Activated CD8-positive, alpha-beta T cell treated with anti-CD3 and anti-CD28 coated beads for 36 hours (primary cell): ENCODE measurements at places on chromosomes 6 and 20. TPM values are rescaled to one million over a fixed set of nuclear protein-coding genes. Genes with fewer than 3 reads are reported as not detected.

GRCh38 chr6:72742001-72742673, 120.3 kb downstream of the KCNQ5 start:
- no peak for DNase-seq
- peaks cover 14% of the 10 kb centered on the region for H3K36me3 ChIP-seq
- H3K4me3 ChIP-seq: no peak overlapping the region
- no peak overlapping the region for H3K27ac ChIP-seq
- H3K4me1 ChIP-seq: peaks cover 40% of the 10 kb centered on the region

- no peaks in the 10 kb centered on the region for H3K27me3 ChIP-seq
- DNase-seq: no peak
- no peaks in the 10 kb centered on the region for H3K36me3 ChIP-seq
These were observed 51.9 kb upstream of the SYNDIG1 start for GRCh38 chr20:24417485-24417884.

- no peaks in the 10 kb centered on the region for H3K36me3 ChIP-seq
- H3K4me3 ChIP-seq: peak overlapping the region; percentile 35
- peak overlapping the region; percentile 54 for H3K27ac ChIP-seq
- H3K4me1 ChIP-seq: peaks cover 11% of the 10 kb centered on the region
- DNase-seq: peak; percentile 70
- peaks cover 1% of the 10 kb centered on the region for H3K27me3 ChIP-seq
These were observed 53.6 kb upstream of the LRRC1 start for GRCh38 chr6:53741034-53741823.

- no peak for DNase-seq
- no peak overlapping the region for H3K4me3 ChIP-seq
- H3K36me3 ChIP-seq: no peaks in the 10 kb centered on the region
- peaks cover 38% of the 10 kb centered on the region for H3K27me3 ChIP-seq
- H3K4me1 ChIP-seq: no peaks in the 10 kb centered on the region
These were observed 9.7 kb downstream of the ANKRD60 start for GRCh38 chr20:58218665-58219341.

DNA sequence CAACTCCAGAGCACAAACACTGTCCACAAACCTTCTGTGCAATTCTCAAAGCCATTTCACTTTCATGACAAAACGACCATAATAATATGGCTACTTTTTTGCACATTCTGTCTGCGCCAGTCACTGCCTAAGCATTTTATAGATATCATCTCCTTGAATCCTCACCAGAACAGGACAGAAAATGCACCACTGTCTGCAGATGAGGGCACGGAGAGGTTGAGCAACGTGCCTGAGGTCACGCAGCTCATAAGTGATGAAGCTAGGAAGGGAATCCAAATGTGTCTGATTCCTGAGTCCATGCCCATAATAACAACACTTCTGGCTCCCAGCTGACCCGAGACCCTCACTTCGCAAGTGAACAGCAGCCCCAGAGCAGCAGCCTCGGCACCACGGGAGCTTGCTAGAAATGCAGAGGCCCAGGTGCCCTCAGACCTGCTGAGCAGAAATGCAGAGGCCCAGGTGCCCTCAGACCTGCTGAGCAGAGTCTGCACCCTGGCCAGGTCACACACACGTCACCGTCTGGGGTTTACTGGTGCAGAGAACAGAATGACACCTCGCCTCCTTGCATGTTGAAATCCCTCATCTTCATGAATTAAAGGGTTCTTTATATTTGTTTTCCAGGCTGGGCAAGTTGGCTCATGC, 265.2 kb downstream of the BMP7 start:
- H3K4me3 ChIP-seq: no peak overlapping the region
- no peaks in the 10 kb centered on the region for H3K27me3 ChIP-seq
- H3K4me1 ChIP-seq: no peaks in the 10 kb centered on the region
- H3K36me3 ChIP-seq: no peaks in the 10 kb centered on the region
- H3K27ac ChIP-seq: no peak overlapping the region

GRCh38 chr20:45621593-45621992, 7.9 kb upstream of the WFDC10A start:
- no peak overlapping the region for H3K27ac ChIP-seq
- H3K27me3 ChIP-seq: peaks cover 12% of the 10 kb centered on the region
- no peak overlapping the region for H3K4me3 ChIP-seq
- no peaks in the 10 kb centered on the region for H3K4me1 ChIP-seq

DNA sequence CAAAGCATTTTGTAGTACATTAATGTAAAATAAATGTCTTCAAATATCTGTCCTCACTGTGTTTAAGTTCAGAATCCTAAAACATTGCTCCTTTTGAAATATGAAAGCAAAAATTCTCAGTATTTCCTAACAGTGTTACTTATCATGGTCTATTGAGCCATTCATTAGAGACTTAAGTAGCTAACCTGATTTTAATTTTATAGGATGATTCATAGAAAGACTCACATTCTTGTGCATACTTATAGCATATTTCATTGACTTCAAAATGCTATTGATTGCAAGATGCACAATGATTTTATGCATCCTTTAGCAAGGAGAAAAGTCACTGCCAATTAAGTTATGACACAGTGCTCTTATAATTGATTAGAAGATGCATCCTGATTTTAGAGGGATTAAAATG, 85.7 kb downstream of the HIVEP1 start:
- no peak for DNase-seq
- H3K4me1 ChIP-seq: peaks cover 37% of the 10 kb centered on the region
- no peak overlapping the region for H3K4me3 ChIP-seq
- no peak overlapping the region for H3K27ac ChIP-seq

DNA sequence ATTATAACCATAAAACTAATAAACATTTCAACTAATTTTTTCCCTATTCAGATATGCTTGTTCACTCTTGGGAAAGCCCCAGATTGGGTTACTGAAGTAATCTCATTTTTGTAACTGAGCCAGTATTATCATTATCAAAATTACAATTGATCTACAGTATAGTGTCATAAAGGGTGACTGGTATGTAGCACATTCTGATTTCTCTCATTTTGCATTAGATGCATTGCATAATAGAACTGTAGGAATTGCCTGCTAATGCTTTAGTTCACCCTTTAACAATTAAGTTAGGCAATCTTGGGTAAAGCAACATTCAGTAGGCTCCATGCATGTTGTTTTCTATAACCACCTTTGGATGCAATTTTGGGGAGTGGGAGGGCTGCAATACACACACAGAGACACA, 150.8 kb upstream of the FLRT3 start:
- H3K27ac ChIP-seq: no peak overlapping the region
- no peaks in the 10 kb centered on the region for H3K36me3 ChIP-seq
- no peaks in the 10 kb centered on the region for H3K27me3 ChIP-seq
- no peak overlapping the region for H3K4me3 ChIP-seq
- H3K4me1 ChIP-seq: no peaks in the 10 kb centered on the region
- no peak for DNase-seq

GRCh38 chr6:52201046-52201445, 14.9 kb downstream of the IL17A start:
- H3K36me3 ChIP-seq: peaks cover 5% of the 10 kb centered on the region
- peaks cover 12% of the 10 kb centered on the region for H3K27me3 ChIP-seq
- H3K27ac ChIP-seq: no peak overlapping the region
- peaks cover 8% of the 10 kb centered on the region for H3K4me1 ChIP-seq

DNA sequence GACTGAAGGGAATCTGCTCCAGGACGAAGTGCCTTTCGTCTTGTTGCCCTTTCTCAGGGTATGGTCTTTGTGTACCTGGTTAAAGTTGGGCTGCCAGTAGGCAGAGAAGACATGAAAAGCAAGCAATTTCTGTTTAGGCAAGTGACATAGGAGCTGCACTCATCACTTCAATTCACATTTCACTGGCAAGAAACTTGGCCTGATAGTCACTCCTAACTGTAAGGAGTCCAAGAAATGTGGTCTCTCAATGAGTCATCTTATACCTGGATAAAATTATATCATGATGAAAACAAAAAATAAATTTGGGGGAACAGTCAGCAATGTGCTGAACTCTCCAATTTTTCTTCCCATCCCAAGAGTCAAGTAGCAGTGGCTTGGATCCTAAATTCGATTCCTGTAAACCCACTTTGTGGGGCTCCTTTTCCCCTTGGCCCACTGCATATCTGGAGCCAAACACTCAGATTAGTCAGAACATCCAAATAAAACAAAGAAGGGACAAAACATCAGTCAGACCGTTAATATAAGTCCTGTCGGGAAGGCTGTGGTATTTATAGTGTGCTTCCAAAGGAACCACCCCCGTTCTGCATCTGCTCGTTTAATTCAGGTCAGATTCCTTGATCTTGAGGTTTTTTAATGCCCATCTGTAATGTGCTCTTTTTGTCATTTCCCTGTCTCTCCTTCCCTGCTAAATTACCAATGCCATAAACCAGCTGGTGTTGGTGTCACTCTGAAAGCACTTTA, 5.0 kb upstream of the GABRR1 start:
- H3K36me3 ChIP-seq: no peaks in the 10 kb centered on the region
- DNase-seq: no peak
- H3K4me3 ChIP-seq: no peak overlapping the region
- no peaks in the 10 kb centered on the region for H3K27me3 ChIP-seq

GRCh38 chr6:162821102-162821501, 93.3 kb downstream of the PACRG start:
- no peaks in the 10 kb centered on the region for H3K27me3 ChIP-seq
- H3K36me3 ChIP-seq: no peaks in the 10 kb centered on the region
- no peaks in the 10 kb centered on the region for H3K4me1 ChIP-seq
- H3K27ac ChIP-seq: no peak overlapping the region
- H3K4me3 ChIP-seq: no peak overlapping the region
- no peak for DNase-seq

DNA sequence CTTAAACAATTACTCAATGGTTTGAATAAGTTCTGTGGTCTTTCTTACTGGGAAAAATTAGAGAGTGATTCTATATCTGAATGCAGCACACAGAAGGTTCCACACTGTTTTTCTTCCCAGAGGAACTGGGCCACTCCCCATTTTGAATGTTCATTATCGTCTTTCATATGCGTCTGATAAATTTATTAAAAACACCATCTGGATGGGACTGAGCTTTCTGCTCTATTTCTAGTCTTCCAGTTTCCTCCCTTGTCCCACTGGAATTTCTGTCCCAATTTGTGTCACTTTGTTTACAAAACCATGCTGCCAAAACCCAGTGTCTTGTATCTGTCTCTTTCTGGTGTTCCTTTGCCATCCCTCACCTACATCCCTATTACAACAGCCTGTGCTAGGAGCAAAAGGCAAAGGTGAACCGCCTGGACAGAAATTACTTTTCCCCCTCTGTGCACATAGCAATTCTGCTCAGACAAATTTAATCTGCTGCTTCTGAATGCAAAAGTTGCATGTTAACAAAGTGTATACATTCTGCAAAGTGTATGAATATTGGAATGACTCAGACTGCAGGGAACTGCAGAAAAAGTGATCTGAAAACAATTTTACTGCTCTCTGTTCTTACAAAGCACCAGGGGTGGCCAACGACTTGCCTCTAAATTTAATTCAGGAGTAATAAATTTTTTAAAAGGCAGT, 333.6 kb downstream of the BTBD9 start:
- no peak for DNase-seq
- H3K4me3 ChIP-seq: no peak overlapping the region
- H3K27ac ChIP-seq: no peak overlapping the region
- H3K36me3 ChIP-seq: no peaks in the 10 kb centered on the region

DNA sequence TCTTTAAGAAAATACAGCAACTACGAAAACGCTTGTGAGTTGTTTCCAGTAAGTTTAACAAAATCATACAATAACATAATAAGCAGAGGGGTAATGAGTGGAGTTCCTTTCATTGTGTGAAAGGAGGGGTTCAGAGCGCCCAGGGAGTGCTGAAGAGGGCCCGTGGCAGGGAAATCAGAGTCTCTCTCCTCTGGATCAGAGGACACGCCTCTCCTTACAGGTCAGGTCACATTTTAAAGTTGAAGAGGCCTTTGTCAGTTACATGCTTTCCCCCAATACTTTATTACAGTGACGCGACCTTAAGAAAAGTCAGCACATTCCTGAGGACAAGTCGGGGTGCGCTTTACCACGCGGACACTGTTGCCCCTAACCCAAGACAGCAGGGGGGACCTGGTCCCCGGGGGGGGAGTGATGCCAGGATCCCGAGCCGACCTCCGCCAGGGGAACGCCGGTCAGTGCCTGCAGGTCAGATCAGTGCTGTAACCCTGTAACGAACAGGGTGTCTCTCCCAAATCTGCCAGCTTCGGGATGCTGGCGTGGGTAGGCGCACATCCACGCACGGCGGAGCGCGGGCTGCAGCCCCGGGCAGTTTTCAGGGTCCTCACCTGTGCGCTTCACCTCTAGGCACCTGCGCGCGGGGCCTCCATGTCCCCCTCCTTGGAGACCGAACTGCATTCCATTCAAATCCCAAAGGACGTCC, 848 bp downstream of the DACT2 start:
- no peak overlapping the region for H3K27ac ChIP-seq
- no peak for DNase-seq
- peaks cover 47% of the 10 kb centered on the region for H3K27me3 ChIP-seq
- H3K4me3 ChIP-seq: no peak overlapping the region
- H3K4me1 ChIP-seq: no peaks in the 10 kb centered on the region
- no peaks in the 10 kb centered on the region for H3K36me3 ChIP-seq

DNA sequence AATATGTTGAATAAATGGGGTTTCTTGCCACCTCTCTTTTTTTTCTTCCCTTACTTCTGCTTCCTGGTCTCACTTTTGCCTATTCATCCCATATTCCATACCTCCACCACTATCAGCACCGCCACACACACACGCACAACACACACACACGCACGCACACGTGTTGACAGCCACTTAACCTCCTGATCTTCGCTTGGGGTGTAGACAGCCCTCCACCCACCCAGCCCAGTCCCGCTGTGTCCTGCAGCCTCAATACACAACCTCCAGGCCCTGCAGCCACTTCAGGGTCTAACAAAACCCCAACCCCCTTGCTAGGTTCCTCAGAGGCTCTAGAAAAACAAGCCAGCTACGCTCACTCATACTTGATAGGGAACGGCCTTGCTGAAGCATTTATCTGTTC, 72.3 kb downstream of the LINC00237 start:
- no peaks in the 10 kb centered on the region for H3K36me3 ChIP-seq
- no peak overlapping the region for H3K4me3 ChIP-seq
- H3K27me3 ChIP-seq: peaks cover 14% of the 10 kb centered on the region

The CPNE5 gene
- total RNA-seq: 0.69 TPM

The SDC4 gene
- total RNA-seq: 22.0 TPM

The UST gene
- 1.2 TPM for total RNA-seq

The SLC17A3 gene
- not detected for total RNA-seq

The BTN1A1 gene
- not detected for total RNA-seq
